ENCODE measurements at places on chromosomes 1 and 21.
A peak's percentile ranks its signal among the peaks of the same experiment; 100 is the strongest.

GRCh38 chr1:247111700-247112478 lies 7.7 kb upstream of the ZNF669 start:
- peak; percentile 14 for DNase-seq

- no peak for DNase-seq
Measured at GRCh38 chr1:66119148-66119547, 326.5 kb downstream of the PDE4B start.

DNA sequence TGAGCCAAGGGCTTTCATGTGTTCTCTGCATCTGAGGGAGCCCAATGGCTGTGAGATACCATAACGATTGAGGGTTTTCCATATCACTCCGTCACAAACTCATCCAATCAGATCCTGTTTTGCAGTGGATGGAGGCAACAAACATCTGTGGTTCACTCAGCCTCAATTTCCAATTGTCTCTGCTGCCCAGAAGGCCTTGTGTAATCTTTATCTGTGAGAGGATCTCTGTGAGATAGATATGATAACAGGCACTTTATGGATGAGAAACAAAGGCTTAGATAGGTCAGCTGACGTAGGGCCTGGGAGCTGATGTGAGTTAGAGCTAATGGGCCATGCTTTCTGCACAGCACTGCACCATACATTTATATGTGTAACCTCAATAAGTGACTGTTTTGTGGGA lies 3.3 kb upstream of the MTARC1 start:
- DNase-seq, result no peak

- DNase-seq, result no peak
Measured at GRCh38 chr1:148263906-148264255, 111.8 kb upstream of the NBPF11 start.

DNA sequence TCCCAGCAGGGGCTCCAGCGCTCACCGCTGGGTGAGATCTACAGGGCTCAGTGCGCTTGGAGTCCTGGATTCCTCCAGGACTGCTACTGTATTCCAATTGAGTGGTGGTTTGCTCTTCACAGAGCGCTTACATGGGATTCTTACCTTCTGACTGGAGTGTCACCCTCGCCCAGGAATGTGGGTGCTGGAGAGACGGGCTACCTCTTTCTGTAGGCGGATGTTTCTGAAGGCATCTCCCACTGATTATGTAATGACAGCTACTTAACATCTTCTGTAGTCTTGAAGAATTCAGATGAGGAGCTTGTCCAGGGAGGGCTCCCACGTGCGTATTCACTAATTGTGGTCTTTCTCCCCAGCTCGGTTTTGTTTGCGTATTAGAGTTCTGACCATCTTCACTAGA lies 154.2 kb downstream of the DYRK1A start:
- DNase-seq, result no peak

Measured in RCC 7860 (cell line).